CD4-positive, alpha-beta T cell treated with Interleukin-4 for 1 hour (primary cell): ENCODE measurements at places on chromosomes 12 and 14.
A peak's percentile ranks its signal among the peaks of the same experiment; 100 is the strongest.

DNA sequence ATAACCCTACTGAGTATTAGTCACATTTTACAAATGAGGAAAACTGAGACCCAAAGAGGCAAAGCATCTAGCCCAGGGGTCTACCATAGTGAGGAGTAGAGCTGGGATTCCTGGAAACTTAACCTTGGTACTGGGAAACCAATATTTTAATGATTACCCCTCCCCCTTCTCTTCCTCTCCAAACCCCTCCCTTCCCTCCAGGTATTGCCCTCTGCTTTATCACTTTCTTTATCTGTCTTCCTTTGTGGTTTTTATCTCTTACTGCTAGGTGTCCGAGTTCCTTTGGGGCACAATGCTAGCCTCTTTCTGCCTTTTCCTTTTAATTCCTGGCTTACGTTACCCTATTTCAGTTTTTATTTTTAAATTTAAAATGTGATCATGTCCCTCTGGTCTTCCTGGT, 2.8 kb downstream of the GABARAPL1 start:
- DNase-seq, result peak; percentile 50

GRCh38 chr14:57479197-57479596, 14.5 kb downstream of the CCDC198 start:
- no peak for DNase-seq

DNA sequence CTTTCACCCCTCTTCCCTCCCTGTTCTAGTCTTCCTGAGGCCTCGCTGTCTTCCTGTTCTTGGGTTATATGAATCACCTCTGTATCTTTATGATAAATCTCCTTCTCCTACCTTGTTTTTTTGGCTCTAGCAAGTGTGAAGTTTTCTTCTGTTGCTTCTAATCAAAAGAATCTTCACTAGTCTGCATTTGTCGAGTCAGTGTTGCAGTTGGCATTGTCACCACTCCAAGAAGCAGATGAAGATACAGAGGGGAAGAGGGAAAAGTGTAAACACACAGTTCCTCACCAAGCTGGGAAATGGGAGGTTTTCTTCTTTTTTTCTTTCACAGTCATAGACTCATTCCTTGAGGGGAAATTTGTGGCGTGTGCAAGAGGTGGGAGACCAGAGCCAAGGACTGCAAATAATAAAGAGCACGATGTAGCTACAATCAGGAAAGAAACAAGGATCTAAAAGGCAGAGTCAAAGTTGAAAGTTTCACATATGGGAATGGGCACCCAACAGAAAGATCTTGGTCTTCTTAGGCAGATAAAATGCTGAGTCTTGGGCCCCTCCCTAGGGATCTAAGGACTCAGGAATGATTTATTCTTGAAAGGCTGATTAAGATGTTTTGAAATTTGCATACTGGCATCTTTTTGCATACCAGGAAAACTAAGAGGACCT, 22.2 kb upstream of the PRICKLE1 start:
- DNase-seq, result no peak

GRCh38 chr12:31371256-31371620, 45.3 kb upstream of the SINHCAF start:
- DNase-seq, result no peak

- DNase-seq, result no peak
Observed at GRCh38 chr12:124525455-124525854, 42.0 kb downstream of the NCOR2 start.

GRCh38 chr14:74414403-74415114, 11.5 kb downstream of the SYNDIG1L start:
- no peak for DNase-seq

- no peak for DNase-seq
Observed at GRCh38 chr12:115953450-115953849, 324.0 kb downstream of the MED13L start.

DNA sequence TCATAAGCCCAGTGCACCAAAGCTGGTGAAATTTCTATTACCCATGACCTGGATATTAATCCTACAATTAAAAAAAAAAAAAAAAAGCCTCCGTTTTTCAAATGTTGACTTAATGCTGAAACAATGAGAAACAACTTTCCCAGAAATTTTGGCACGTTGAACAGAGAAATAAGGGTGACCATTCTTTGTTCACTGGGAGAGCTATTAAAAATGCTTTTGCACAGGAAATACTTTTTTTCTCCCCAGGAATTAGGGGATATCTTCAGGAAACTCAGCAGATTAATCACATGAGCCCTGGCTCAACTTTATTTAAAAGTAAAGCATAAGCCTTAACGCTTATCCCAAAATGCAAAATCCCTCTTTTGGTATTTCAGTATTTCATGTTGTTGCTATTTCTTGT, 54.8 kb upstream of the FLRT2 start:
- DNase-seq, result no peak

DNA sequence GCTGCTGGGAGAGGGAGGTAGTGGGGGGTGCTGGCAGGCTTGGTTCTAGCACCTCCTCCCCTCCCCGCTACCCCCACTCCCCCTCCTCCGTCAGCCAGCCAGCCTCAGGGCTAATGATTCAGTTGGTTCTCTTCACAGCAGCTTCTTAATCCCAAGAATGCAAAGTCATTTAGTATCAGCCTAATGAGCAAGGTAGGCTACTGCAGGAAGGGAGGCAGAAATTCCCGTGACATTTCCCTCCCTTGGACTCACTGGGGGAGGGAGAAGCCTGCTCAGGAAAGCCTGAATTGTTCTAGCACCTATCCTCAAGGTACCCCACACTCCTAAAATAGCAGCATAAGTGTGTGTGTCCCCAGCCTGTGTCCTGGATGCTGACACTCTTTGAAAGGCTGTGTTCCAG, 29.8 kb downstream of the ITPK1 start:
- DNase-seq, result no peak

DNA sequence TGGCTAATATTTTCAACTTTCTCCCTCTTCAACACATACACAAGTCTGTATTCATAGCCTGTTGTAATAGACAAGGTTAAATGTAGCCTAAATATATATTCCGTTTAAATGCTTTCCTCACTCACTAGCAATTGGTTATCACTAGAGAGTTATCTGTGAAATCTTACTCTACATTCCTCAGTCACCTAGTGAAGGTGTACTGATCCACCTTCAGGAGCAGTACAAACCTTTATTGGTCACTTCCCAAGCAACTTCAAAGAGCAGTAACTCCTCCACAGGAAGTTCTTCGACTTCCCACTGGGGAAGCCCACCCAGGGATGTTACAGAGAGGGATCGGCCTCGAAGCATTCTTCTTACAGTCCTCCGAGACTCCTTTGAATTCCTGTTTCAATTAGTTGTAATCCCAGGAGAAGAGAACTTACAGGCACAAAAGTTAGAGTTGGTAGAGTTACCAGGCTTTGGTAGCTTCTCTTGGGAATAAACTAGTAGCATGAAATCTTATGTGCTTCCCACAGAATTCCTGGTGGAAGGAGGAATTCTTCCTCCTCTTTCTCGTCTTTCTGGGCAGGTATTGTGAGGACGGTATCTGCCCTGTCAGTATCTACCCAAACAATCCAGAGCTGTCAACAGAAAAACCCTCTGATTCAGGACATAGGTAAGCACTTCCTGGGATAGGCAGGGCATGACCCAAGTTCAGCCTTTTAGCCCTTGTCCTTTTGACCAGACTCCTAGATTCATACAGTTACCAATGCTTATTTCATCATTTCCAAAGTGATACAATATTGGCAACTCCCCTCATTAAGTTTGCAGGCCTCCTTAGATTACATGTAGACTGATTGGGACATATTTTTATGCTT, at the start of gene GYS2:
GYS2 (minus strand) TSS at position 603 of the 857 bp plus-strand sequence; CDS start at position 348, 255 bp downstream.
- DNase-seq, result no peak

DNA sequence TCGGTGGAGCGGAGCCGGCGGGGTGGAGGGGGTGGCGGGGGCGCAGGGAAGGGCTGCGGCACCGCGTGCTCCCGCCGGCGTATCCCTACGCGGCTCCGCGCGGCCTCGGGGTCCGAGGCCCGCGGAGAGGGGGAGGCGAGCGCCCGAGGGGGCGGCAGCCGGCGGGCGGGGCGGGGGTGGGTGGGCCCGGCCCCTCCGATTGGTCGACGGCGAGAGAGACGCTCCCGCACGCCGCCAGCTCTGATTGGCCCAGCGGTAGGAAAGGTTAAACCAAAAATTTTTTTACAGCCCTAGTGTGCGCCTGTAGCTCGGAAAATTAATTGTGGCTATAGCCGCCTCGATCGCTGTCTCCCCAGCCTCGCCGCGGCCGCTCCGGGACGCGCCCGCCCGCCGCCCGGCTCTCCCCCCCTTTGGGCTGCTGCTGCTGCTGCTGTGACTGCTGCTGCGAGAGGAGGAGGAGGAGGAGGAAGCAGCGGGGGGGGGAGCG, at the start of gene FOXG1:
FOXG1 (plus strand) TSS at position 319 of the 487 bp plus-strand sequence. CDS start 493 bp downstream, outside the sequence.
- DNase-seq, result no peak

DNA sequence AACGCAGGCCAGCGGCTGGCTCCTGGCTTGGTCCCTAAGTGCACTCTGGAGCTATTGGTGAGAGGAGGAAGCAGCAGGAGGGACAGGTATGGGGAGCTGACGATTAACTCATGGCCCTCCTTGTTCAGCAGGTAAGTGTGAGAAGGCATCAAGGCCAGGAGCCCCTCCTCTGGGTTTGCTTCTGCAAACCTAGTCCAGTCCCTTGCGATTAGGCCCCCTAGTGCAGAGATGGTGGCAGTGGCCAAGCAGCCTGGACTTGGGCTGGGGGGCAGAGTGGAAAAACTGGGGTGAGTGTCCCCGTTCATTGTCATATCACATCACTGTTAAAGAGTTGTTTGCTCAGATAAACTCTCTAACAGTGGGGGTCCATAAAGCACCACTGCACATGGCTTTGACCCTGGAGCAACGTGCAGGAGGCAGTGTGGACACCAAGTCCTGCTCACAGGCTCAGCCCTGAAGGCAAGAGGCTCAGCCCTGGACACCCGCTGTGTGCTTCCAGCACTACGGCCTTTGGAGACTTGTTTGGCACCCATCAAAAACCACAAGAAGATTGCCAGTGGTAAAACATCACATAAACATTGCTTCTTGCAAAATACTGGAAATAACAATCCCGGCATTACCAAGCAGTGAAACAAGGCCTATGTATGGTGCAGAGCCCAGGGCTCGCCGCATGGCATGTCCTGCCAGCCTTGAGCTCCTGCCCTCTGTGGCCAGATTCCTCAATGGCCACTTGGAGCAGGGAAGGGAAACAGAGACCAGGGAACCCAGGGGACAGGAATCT, 184.3 kb upstream of the RTL1 start:
- DNase-seq, result no peak

- no peak for DNase-seq
Observed at GRCh38 chr14:100691395-100692056, 35.2 kb upstream of the DLK1 start.

- DNase-seq, result no peak
Observed at GRCh38 chr14:99321955-99322730, 50.1 kb upstream of the BCL11B start.

DNA sequence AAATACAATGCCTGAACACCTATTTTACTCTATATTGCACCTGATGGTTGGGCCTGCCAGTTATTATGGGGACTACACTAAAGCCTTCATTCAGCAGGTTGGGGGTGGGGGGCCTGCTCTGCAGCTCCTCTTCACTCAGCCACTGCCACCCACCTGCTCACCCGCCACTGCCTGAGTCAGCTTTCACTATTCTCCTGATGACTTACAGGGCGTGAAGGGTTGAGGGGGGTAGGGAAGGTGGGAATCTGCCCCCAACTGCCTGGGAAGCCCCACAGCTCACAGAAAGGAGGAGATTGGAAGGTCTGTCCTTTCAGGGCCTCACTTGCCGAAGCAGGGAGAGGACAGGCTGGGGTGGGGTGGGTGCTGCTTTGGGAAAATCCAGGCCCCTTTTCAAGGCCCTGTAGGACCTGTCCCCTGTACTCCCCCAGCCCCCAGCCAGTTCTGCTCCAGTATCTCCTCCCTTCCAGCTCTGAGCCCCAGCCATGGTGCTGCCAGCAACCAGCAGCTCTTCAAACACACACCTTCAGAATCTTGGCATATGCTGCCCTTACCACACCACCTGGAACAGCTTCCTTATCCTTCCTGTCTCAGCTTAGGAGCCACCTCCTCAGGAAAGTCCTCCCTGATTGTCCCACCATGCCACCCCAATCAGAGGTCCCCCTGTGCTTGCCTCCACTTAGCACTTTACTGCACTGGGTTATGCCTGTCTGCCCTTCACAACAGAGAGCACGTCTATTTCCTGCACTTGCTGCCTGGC, 33.1 kb downstream of the IRF2BPL start:
- DNase-seq, result no peak

DNA sequence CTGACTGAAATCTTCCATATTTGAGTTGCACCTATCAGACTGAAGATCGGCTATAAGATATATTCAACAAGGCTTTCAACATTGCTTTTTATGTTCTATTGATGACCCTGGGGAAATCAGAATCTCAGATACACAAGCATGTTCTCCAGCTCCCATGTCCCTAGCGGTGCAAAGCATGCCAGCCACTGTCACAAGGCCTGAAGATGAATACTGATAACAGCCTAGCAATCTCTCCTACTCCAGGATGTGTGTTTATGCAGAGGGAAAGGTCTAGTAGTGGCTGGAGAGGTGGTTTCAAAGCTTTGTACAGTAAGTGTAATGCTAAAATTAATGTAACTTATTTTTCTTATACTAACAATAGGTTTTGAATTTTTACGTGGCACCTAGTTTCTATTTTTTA, 64.6 kb downstream of the SOX5 start:
- no peak for DNase-seq

DNA sequence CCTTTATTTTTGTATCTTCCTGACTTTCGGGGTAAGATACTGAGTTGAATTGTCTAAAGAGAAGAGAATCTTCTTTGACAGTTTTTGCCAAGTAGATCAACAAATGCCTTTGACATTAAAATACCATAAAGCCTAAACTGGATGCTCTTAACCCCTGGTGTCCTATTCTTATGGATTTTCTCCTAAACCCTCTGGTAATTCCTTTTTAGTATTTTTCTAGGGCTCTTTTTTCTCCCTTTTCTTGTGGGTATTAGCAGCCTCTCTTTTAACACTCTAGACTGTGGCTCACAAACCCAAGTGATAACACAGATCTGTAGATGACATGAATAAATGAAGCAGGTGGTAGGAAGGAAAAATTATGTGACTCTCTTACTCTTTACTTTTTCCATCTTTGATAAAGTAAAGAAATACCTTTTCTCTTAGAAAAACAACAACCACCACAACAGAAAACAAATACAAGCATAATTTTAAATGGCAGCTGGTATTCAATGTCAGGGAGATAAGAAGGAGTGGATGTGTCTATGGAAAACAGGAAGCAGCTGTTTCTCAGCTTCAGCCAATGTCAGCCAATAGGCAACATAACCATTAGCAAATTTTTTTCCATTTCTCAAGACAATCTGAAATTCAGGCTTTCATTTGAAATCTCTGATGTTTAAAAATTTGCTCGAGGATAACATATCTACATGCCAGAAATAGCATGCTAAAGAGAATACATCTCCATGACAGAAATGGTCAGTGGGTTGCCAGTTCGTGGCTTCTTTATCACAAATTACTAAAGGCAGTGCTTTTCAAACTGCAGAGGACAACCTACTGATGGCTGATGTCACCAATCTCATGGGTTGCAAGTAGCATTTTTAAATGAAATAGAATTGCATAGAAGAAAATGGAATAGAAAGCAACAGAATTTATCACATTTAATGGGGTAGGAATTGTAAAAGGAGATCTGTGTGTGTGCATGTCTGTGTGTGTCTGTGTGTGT, 123.1 kb upstream of the KRR1 start:
- no peak for DNase-seq

DNA sequence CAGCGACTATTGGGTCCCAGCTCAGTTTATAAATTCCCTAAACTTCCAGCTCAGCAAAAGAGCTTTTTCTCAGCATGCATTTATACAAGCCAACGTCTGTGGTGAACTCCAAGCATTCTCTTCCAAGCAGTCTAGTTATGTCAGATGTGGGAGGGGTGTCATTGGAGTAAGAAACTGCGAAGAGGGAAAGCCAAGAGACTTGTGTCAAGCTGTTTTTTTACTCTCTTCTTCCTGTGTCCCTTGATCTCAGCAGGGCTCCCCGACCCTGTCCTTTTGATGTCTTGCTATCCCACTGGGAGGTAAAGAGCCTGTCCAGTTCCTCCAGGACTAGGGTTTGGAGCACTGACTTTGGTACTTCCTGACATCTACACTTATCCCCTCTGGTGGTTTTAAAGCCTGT, 69.0 kb downstream of the PPM1H start:
- DNase-seq, result no peak
